ENCODE measurements at places on chromosomes 4 and X. TPM values are rescaled to one million over a fixed set of nuclear protein-coding genes. Genes with fewer than 3 reads are reported as not detected.

- no peak overlapping the region for H3K27ac ChIP-seq
- H3K27me3 ChIP-seq: no peaks in the 10 kb centered on the region
- no peaks in the 10 kb centered on the region for H3K36me3 ChIP-seq
- DNase-seq: no peak
- H3K4me1 ChIP-seq: no peaks in the 10 kb centered on the region
Measured at GRCh38 chrX:45274576-45274975, 73.9 kb upstream of the DIPK2B start.

ZCCHC18 gene
- total RNA-seq: not detected

DNA sequence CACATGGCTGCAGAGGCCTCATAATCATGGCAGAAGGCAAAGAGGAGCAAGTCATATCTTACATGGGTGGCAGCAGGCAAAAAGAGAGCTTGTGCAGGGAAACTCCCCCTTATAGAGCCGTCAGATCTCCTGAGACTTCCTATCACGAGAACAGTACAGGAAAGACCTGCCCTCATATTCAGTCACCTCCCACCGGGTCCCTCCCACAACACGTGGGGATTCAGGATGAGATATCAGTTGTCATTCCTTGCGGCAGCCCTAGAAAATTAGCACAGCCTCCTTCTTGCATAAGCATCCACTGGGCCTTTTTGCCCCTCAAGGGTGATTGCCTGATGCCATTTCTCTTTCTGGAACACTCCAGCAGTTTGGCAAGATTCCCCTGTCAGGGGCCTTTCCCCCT lies 61.7 kb upstream of the STX18 start:
- no peak overlapping the region for H3K4me3 ChIP-seq
- H3K27ac ChIP-seq: no peak overlapping the region
- H3K36me3 ChIP-seq: no peaks in the 10 kb centered on the region
- H3K4me1 ChIP-seq: no peaks in the 10 kb centered on the region

FMR1NB gene
- total RNA-seq: 3.5 TPM

RTL3 gene
- not detected for total RNA-seq

GRCh38 chrX:1673337-1673736 lies 58.5 kb downstream of the ASMT start:
- H3K27ac ChIP-seq: no peak overlapping the region
- no peaks in the 10 kb centered on the region for H3K36me3 ChIP-seq
- H3K4me3 ChIP-seq: no peak overlapping the region
- H3K4me1 ChIP-seq: no peaks in the 10 kb centered on the region

DNA sequence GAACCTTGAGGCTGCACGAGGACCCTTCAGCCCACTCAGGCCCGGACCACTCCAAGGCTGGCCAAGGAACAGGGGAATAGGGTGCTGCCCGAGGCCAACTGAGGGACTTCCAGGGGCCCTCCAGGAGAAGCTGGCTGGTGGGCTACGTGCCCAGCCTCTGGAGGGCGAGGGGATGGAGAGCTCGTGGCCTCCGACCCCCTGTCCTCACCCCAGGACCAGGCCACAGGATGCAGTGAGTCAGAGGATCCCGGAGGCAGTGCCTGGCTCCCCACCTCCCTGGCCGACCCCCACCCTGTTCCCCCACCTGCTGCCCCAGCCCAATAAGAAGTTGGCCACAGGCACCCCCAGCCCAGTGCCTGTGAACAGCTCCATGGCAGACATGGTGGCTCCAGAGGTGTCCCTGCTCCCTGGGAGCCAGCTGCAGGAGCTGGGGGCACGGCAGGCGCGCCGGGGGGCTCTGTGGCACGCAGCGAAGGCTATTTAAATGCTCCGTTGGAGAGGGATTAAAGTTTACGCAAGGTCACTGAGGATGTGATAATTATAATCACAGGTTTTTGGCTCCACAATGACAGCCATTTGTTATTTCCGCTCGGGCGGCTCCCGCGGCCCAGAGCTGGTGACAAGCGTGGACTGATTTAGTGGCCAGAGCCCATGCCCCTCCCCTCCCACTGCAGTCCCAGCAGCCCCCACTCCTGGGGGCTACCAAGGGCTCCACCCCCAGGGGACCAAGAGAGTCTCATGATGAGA lies 95.7 kb upstream of the NKX1-1 start:
- H3K4me1 ChIP-seq: peaks cover 43% of the 10 kb centered on the region
- H3K4me3 ChIP-seq: no peak overlapping the region
- no peaks in the 10 kb centered on the region for H3K36me3 ChIP-seq
- no peak overlapping the region for H3K27ac ChIP-seq
- DNase-seq: no peak

GRCh38 chrX:110118530-110118929 lies 115.6 kb downstream of the TMEM164 start:
- no peak overlapping the region for H3K4me3 ChIP-seq
- H3K36me3 ChIP-seq: peaks cover 22% of the 10 kb centered on the region
- no peaks in the 10 kb centered on the region for H3K4me1 ChIP-seq
- H3K27me3 ChIP-seq: no peaks in the 10 kb centered on the region
- H3K27ac ChIP-seq: no peak overlapping the region

GRCh38 chrX:130082244-130083106 lies 27.8 kb downstream of the ELF4 start:
- peak; percentile 46 for DNase-seq
- peaks cover 66% of the 10 kb centered on the region for H3K36me3 ChIP-seq
- H3K27ac ChIP-seq: peak overlapping the region; percentile 78
- peaks cover 61% of the 10 kb centered on the region for H3K4me1 ChIP-seq
- H3K4me3 ChIP-seq: no peak overlapping the region
- no peaks in the 10 kb centered on the region for H3K27me3 ChIP-seq

GRCh38 chrX:120457766-120458180 lies 11.3 kb downstream of the LAMP2 start:
- no peak overlapping the region for H3K4me3 ChIP-seq
- H3K27me3 ChIP-seq: no peaks in the 10 kb centered on the region
- DNase-seq: peak; percentile 31
- H3K4me1 ChIP-seq: peaks cover 1% of the 10 kb centered on the region
- peak overlapping the region; percentile 38 for H3K27ac ChIP-seq

DNA sequence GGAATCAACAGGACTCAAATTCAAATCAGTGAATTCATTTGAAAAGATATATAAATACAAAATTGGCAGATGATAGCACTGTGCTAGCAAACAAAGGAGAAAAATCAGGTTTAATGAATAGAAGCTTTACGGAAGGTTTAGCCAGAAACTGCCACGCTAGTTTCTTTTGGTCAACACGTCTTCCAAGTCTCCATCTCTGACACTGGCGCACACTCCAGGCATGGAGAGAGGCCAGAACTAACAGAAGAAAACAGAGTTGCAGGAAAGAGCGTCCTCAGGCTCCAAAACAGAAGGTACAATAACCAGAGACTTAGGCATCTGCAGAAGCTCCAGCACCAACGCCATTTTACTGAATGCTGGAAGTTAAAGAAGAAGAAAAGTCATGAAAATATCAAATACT lies 497.3 kb upstream of the FRG1 start:
- H3K36me3 ChIP-seq: no peaks in the 10 kb centered on the region
- no peak for DNase-seq
- no peak overlapping the region for H3K27ac ChIP-seq
- no peaks in the 10 kb centered on the region for H3K4me1 ChIP-seq

NPY2R gene
- total RNA-seq: not detected
